ENCODE measurements at places on chromosomes 2 and 18.

DNA sequence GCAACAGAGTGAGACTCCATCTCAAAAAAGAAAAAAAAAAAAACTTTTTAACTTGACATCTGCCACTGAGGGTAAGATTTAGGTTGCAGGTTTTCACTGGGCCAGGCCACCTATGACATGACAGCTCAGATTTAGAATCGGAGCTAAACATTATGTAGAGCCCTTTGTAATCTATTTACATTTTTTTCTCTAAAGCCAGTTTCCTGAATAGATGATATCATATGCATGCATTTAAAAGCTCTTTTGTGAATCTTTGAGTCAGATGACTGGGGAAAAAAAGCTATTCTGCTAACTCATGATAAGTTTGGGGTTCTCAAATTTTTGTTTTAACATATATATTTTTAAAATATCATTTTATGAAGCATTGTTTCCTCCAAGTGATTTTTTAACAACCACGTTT is 21.3 kb downstream of the PRKAG3 start:
- no peak for DNase-seq

GRCh38 chr2:135125940-135126339 is 73.8 kb downstream of the RAB3GAP1 start:
- DNase-seq, result no peak

DNA sequence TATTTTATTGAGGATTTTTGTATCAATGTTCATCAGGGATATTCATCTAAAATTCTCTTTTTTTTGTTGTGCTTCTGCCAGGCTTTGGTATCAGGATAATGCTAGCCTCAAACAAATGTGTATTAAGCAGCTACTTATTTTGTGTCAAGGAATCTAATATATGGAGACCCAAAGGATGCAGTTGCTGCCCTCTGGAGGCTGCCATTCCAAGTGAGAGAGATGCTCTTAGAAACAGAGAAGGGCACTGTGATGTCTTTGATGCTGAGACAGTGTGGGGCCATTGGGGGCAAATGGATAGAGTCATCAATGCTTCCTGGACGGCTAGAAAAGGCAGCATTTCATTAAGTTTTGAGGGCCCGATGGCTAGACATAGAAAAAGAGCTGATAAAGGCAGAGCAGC is 292.6 kb downstream of the SETBP1 start:
- no peak for DNase-seq

- DNase-seq, result no peak
These were observed 3.0 kb upstream of the ADRA2B start for GRCh38 chr2:96119389-96119751.

- DNase-seq, result no peak
These were observed 17.3 kb downstream of the PIK3C3 start for GRCh38 chr18:41972067-41972925.

All from stimulated activated CD8-positive, alpha-beta memory T cell treated with anti-CD3 and anti-CD28 coated beads, Interleukin-4, amount 100 ng/mL, for 24 hours (primary cell).